ENCODE measurements at places on chromosomes 4 and X.

DNA sequence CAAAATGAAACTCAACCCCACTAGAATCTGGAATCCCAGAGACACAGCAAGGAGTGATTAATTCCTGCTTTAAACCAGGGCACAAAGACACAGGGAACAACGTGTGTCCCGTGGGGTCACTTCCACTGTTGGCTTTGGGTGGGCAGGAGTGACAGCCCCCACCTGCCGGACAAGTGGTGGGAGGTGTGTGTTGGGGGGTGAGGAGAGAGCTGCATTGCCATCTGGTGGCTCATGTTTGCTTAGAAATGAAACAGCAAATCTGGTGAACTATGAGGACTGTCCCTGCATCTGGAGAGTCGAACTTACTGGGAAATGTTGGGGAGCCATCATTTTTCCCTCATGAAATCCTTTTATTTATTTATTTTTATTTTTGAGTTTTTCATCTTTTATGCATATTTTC is 75.9 kb upstream of the AFAP1 start:
- DNase-seq: peak; percentile 15

DNA sequence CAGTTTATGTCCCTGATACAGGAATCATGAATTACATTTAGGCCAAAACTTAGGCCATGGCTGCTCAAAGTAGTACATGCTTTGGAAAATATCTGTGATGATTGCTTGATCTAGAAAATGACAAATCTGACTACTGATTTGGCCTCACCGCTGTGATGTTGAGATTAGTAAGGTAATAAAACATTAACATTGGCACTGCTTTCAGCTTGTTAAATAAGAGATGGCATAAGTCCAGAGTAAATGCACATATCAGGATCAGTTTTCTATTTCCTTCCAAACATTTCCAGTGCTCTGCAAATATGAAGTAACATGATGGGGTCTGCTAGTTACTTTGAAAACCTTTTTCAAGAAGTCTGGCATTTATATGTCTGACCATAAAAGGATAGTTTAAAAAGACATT is 687.3 kb upstream of the ACTRT1 start:
- no peak for DNase-seq

- DNase-seq: no peak
Measured at GRCh38 chr4:145909281-145909715, 29.3 kb downstream of the ZNF827 start.

DNA sequence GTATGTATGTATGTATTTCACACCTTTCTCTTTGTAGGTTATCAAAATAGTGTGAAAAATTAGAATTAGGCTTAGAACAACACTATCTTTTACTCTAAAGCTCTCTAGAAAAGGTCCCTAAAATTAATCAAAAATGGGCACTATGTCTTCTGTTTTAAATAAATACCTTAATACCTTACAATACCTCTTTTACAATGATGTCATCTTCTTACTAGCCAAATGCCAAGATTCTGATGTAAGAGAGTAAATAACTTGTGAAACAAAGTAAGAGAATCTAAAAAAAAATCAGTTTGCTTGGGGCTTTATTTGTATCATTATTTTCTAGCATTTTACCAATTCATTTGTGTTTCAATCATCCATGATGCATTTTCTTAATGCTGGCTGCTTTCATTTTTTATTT is 402.2 kb upstream of the MAGEB2 start:
- DNase-seq: no peak

- DNase-seq: no peak
Measured at GRCh38 chrX:70444946-70445656, 466 bp downstream of the DLG3 start.

GRCh38 chr4:10185518-10186227 is 69.1 kb upstream of the WDR1 start:
- DNase-seq: no peak

DNA sequence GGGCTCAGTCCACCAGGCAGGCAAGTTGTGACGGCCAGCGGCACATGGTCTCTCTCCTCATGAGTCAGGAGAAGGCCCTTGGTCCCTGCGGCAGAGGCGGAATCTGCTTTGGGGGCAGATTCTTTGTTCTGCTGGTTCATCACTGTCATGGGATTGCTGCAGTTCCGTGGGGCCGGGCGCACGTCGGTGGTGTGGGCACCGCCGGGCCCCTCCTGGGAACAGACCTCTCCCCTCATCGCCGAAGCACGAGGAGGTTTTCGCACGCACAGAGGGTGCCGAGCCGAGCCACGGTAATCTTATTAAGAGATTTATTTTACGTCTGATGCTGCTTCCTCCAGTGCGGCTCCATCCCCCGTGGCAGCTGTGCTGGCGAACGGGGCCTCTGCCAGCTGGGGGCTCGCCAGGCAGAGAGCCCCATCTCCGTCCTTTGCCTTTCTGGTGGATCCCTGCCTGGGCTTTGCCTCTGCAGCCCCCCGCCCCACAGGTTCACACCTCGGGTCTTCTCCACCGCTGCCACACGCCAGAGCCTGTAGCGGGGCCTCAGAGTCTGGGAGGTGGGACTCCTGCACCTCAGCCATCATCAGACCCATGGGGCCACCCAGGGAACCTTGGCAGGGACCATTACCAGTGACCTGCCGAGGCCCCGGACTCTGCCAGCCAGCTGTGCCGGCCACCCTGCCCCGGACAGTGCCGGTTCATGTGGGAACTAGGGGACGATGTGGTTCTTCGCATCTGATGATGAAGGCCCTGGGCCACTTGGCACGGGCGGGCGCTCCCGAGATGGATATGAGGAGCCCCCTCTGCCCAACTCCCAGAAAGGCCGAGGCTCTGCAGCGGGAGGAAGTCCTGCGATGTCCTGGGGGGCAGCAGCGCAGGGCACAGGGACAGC is 86.7 kb upstream of the NKX1-1 start:
- no peak for DNase-seq

Data from fibroblast of skin of scalp (primary cell).